ENCODE measurements at places on chromosomes 5 and 9.

DNA sequence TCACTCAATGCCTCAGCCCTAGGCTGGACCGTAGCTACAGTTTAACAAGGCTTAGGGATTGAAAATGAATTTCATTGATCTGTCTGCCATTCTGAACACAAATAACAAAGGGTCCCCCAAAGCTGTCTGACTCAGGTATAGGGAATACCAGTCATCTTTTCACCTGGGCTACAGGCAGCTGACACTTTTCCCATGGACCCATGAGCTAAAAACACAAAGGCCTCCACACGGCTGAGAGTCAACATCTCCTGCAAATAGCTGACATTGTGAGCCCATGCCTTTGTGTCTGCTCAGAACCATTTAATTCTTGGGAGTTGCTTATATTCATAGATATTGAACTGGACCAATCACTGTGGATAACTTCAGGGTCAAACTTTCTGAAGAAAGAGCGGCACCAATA lies 121.1 kb upstream of the SLIT3 start:
- no peak for DNase-seq

DNA sequence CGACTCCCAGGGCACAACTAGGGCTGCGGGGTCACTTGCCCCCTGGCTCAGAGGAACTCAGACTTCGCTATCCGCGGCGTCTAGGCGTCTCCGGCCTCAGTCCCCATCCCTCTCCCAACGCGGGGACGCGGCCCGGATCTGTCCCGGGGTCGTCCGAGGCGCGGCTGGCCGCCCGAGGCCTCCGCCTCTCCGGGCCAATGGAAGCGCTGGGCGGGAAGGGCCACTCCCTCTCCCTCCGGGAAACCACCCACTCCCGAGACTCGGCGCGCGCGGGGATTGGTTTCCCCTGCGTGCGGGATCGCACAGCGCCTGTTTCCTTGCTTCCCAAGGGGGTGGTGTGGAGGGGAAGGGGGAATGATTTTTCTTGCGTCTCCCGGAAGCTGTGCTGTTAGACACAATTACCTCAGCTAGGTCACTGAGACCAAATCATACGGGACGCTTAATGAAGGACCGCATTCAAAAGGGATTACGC lies 38.3 kb downstream of the NR2F1 start:
- DNase-seq = no peak

- no peak for DNase-seq
These were observed 12.2 kb upstream of the MARCHF3 start for GRCh38 chr5:127042593-127042992.

DNA sequence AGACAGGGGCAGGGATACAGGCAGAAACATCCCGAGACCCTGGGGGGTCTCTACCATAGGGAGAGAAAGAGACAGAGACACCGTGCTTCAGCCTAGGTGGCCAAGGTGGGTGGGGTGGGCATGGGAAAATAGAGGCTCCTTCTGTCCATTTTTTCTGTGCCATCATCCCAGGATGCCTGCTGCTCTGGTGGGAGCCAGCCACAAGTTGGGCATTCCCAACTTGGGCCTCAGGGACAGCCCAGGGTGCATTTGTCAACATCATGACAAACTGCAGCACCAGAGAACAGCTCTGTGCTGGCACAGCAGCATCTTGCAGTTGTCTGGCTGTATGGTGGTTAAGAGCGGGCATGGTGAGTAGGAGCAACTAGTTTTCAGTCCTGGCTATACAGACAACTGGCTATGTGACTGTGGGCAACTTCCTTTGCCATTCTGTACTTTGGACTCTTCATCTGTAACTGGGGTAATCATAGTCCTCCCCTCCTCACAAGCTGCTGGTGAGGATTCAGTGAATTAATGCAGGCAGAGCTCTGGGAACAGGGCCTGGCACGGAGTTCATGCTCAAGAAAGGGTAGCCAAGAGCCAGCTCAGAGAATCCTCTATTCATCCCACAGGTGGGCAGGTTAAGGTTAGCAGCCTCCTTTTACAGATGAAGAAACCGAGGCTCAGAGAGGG lies 100.4 kb downstream of the RGS3 start:
- DNase-seq = no peak

- no peak for DNase-seq
These were observed 85.2 kb upstream of the HTR4 start for GRCh38 chr5:148739524-148739923.
